ENCODE measurements at places on chromosomes 13 and 19.

- DNase-seq: no peak
Observed at GRCh38 chr19:6103217-6103644, 7.1 kb downstream of the RFX2 start.

DNA sequence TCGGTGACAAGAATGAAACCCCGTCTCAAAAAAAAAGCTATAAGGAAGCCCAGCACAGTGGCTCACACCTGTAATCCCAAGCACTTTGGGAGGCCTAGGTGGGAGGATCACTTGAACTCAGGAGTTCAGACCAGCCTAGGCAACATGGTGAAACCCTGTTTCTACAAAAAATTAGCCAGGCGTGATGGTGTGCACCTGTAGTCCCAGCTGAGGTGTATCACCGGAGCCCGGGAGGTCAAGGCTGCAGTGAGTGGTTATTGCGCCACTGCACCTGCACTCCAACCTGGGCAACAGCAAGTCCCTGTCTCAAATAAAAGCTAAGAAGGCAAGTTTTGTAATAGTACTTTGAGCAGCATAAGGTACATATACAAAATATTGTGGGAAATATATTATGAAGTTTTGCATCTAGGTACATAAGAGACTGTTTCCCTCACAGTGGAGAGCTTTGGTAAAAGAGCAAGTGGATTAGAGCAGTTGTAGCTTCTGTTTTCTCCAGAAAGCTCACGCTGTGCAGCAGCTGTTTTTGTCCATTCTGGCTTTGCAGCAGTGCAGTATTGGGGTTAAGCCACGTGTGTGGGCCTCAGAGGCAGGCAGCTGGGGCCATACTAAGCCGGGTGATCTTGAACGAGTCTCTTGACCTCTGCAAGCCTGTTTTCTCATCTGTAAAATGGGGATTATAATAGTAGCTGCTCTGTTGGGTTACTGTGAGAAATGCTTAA is 35.4 kb downstream of the ARHGAP35 start:
- DNase-seq: no peak

GRCh38 chr19:34181111-34181864 is 9.0 kb downstream of the LSM14A start:
- no peak for DNase-seq

- DNase-seq: no peak
Observed at GRCh38 chr13:21020176-21020575, 41.2 kb downstream of the LATS2 start.

DNA sequence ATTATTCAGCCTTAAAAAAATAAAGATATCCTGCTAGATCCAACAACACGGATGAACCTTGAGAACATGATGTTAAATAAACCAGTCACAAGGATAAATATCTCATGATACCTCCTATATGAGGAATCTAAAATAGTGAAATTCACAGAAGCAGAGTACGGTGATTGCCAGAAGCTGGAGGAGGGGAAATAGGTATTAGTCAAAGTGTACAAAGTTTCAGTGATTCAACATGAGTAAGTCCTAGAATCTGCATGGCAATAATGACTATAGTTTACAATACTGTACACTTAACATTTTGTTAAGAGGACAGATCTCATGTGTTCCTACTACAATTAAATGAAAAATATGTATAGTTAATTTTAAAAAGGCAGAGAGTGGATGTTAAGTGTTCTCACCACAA is 206.6 kb upstream of the SLC10A2 start:
- no peak for DNase-seq

GRCh38 chr13:48707405-48707804 is 53.7 kb downstream of the CYSLTR2 start:
- no peak for DNase-seq

DNA sequence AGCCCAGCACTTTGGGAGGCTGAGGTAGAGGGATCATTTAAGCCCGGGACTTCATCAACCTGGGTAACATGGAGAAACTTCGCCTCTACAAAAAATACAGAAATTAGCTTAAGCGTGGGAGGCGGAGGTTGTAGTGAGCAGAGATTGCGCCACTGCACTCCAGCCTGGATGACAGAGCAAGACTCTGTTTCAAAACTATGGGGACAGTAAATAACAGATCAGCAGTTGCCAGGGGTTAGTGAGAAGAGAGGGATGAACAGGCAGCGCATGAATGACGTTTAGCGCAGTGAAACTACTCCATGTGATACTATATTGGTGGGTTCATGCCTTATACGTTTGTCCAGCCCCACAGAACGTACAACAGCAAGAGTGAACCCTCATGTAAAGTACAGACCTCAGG is 7.1 kb upstream of the ICAM3 start:
- no peak for DNase-seq

DNA sequence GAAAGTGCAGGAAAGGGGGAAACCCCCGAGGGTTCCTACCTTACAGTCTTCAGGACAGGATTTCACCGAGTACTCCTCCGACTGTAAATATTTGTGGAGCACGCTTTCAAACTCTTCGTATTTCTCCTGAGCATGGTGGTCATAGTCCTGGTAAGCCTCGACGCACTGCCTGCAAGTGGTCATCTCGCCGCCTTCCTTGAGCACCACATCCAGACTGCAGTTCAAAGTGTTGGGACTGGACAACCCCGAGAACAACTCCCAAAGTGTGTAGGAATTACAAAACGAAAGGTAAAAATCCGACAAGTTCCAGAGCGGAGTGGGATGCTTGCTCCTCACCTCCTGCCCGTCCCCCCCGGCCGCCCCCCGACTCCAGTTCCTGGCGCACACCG is 349.7 kb downstream of the LIG4 start:
- DNase-seq: no peak

DNA sequence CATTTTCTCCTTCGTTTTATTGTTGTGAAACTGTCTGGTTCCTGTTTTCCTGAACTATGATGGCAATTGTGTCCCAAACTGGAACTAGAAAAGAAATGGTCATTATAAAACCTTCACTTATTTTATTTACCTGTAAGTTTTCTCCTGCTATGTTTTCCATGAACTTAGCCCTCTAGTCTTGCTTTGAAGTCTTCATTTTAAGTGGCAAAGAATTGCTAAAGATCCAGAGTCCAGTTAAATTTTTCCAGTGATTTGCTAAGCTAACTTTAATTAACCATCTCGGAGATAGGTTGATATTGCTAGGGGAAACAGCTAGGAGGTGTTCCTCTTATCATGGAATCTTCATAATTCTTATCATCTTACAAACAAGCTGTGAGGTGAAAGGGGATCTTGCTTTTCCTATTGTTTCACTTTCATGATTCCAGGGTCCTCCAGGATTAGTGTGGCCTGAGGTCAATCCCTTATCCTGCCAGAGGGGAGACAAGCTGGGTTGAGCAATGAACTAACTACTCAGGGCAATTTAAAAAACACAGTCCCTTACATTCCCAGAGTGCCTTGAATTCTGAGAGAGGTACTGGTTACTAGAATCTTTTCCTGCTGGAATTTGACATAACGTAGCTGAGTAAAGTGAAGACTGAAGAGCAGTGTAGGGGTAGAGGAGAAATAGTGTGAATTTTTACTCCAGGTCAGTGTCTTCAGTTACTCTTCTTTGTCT is 112.5 kb downstream of the ESD start:
- DNase-seq: no peak

DNA sequence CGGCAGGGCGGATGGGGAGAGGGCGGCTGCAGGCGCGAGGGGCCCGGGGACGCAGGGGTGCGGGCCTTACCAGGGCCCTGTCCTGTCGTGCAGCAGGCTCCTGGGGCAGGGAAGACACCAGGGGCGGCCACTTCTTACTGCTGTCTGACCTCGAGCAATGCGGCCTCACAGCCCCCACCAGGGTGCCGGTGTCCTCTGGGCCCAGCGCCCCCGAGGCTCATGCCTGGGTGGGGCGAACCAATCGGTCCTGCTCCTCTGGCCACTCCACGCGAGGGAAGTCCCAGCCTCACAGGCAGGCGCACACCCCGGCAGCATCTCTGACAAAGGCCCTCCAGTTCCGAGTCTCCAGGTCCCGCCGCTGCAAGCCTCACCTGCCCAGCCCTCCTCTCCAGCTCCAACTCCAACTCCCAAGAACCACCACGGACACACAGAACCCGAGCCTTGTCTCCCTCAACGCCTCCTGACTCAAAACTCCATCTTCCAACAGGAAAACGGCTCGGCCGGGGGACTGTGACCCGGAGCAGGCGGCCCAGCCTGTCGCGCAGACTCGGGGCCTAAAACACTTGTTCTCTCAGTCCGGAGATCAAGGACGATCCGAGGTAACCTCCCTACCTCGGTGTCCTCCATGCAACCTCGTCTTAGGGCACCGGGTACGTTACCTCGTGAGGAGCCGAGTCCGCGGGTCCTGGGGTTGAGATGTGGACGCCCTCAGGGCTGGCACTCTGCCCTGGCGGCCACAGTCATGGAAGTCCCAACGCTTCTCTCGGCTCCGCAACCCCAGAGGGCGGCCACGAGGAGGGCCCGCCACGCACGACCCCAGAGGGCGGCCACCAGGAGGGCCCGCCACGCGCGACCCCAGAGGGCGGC is 6.5 kb downstream of the FGF22 start:
- DNase-seq: no peak

- DNase-seq: no peak
Observed at GRCh38 chr13:79448413-79448812, 32.5 kb upstream of the NDFIP2 start.

GRCh38 chr13:72983085-72983768 is 75.6 kb upstream of the KLF5 start:
- no peak for DNase-seq

DNA sequence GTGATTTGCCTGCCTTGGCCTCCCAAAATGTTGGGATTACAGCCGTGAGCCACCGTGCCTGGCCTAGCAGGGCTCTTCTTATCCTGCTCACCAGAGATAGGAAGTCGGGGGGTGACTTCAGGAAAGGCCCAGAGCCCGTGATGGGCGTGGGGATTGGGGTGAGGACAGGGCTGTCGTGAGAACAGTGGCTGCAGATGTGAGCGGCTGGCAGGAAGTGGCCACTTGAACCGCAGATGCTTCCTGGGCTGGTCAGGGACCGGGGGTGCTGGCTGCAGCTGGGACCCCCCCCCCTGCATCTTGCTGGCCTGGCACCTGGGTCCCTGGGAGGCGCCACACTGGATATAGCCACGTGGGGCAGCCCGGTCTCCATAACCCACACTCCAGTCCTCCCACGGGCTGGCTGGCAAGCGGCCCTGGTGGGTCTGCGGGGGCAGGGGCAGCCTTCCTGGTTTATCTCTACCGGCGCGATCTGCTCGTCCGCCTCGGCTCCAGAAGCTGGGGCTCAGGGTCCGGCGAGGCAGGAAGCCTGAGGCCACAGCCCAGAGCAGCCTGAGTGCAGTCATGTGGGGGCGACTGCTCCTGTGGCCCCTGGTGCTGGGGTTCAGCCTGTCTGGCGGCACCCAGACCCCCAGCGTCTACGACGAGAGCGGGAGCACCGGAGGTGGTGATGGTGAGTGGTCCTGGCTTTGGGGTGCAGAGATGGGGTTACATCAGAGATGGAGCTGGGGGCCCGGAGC is at the start of gene F2RL3:
TSS of gene F2RL3 (plus strand) at position 371 of the 737 bp plus-strand sequence. CDS start at position 562, 191 bp downstream.
- no peak for DNase-seq

GRCh38 chr19:5064896-5065295 is 96.0 kb downstream of the KDM4B start:
- no peak for DNase-seq

- DNase-seq: no peak
Observed at GRCh38 chr13:24050292-24050711, 110.2 kb upstream of the SPATA13 start.

- DNase-seq: no peak
Observed at GRCh38 chr19:31118287-31118955, 230.8 kb downstream of the TSHZ3 start.

DNA sequence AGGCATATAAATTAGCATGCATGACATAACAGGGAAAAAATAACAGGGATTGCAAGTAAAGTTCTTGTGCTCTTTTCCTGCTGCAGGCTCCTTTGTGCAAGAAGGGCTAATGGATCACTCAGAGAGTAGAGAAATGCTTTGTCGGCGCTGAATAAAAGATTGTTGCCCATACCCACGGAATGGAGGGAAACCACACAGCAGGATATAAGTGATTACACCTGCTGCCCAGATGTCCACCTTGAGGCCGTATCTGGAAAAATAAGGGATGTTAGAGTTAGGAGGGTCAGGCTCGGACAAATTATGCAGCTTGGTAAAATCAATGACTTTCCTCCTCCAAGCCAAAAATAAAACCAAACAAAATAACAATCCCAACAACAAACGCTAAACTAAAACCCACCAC is 322.3 kb downstream of the DCLK1 start:
- DNase-seq: no peak

- no peak for DNase-seq
Observed at GRCh38 chr13:52411629-52412028, 5.7 kb upstream of the THSD1 start.

DNA sequence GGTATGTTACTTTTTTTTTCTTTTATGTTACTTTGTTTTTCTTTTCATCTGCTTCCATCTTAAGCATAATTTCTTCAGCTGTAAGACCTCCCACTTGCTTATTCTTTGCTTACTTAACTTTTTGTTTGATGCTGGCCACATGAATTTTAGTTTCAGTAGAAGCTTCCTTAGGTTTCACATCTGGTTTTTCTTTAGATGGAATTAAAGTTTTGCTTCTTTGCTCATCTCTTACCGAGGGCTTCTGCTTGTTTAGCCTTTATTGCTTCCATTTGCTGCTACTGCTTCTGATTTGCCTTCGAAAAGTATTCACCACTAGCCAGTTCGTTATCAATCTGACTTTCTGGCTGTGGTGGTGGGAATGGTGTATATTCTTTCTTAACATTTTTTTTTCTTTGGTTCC is 90.9 kb downstream of the GJA3 start:
- no peak for DNase-seq

- no peak for DNase-seq
Observed at GRCh38 chr13:110936519-110936918, 21.6 kb upstream of the ANKRD10 start.

GRCh38 chr19:47081095-47081494 is 32.5 kb downstream of the ZC3H4 start:
- no peak for DNase-seq

DNA sequence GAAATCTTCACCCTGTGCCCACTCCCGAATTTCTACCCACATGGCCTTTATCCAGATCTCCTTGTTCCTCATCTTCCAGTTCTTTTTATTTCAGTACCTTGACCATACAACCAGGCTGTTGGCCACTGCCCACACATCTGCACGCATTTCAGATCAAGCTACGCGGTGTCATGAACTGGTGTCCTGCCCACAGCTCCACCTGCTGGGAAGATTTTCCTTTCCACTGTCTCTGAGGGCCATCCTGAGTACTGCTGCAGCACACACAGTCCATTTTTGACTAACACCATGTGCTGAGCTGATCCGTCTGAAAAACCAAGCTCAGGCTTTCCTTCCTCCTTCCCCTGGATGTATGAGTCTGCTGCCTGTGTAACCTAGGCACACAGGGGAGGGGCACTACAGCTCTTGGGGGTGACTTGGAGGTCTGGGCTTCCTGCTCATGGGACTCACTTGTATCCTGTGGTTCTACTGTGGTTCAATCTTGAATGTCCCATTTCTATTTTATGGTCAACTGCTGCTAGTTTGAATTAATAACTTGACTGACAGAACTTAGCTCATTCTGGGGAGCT is 71.9 kb downstream of the WASF3 start:
- no peak for DNase-seq

- no peak for DNase-seq
Observed at GRCh38 chr13:103157016-103157415, 90.8 kb upstream of the SLC10A2 start.

DNA sequence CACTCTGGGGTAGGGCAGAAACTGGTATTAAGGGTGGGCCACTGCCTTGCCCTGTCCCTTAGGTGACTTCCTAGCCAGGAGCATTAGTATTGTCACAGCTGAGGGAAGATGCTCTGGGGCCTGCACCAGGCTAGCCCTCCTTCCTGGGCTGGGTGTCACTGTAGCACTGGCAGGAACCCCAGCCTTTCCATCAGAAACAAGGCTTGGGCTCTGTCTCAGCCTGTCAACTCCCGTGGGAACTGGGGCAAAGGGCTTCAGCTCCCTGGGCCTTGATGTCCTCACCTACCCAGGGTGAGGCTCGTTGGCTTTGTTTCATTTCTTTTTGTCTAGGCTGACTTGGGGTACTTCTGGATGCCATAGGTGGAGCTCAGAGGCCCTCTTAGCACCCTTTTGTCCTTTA is 18.0 kb downstream of the PAF1 start:
- no peak for DNase-seq

Measured in activated CD8-positive, alpha-beta memory T cell treated with anti-CD3 and anti-CD28 coated beads for 1 hour (primary cell).